ENCODE measurements at places on chromosomes 2 and 18.

- DNase-seq = no peak
Measured at GRCh38 chr18:40558706-40559392, 1396.2 kb upstream of the PIK3C3 start.

- DNase-seq = no peak
Measured at GRCh38 chr2:233240897-233241296, 10.6 kb upstream of the ATG16L1 start.

DNA sequence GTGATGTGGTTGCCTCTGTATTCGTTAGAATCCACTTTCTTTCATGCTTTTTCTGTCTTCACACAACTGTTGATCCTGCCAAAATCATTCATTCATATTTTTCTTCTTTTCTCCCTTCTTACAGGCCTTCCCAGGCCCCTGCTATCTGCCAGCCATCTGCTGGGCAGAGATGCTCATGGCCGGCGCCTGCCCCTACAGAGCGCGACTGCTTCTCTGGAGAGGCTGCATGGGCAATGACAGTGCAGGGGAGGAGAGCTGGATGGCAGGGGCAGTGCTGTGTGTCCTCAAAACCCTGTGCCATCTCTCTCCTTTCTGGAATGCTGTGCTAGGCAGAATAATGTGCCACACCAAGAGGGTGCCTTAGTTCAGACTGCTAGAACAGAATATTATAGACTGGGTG lies 125.2 kb downstream of the INHBB start:
- no peak for DNase-seq

GRCh38 chr2:137231628-137232027 lies 466.3 kb downstream of the THSD7B start:
- no peak for DNase-seq

DNA sequence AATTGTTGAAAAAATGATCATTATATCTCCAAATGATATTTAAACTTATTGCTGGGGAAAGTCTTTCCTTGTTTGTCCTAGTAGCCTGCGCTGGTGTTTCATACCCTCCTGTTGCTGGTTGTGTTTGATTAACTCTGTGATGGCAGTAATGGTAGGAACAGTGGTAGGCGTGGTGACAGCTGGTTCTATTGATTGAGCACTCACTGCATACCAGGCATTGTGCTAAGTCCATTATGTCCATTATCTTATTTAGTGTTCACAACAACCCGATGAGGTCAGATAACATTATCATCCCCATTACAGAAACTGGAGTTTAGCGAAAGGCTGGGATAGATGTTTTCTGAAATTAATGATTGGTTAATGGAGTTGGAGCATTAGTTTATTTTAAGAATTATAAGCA lies 77.8 kb upstream of the STON1 start:
- no peak for DNase-seq

GRCh38 chr2:13578547-13578946 lies 861.8 kb downstream of the TRIB2 start:
- DNase-seq = no peak

DNA sequence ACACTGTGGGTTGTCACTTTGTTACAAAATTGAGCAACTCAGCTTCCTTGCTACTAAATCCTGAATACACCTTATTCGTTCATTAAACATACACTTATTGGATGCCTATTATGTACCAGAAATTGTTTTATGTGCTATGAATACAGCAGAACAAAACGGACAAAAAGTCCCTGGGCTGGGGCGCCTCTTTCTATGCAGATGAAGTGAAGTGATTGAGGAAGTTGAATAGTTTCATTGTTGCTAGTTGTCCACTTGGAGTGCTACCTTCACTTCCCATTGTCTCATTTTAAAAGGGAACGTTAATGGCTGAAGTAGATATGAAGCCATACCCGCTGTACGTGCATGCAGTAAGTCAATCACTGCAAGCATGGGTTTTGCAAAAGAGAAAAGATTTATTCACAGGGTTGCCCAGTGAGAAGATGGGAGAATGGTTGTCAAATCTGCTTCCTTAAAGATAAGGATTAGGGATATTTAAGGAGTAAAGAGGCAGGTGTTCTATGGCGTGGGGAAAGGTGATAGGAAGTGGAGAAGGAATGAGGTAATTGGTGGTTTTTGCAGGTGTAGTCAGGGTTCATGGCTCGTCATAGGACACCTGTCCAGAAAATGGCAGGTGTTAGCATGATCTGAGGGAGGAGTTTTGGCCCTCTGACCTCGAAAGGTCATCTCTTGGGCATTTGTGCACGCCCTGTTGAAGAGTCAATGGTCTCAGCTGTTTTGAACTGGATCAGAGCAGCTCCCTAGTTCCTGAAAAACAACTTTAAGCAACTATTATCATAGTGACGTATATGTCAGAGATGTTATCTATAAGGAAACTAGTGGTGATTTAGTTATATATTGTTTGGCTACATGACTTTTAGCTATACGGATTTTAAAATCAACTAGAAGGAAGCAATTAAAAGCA lies 23.5 kb downstream of the TRPM8 start:
- DNase-seq = no peak

GRCh38 chr2:159996792-159997546 lies 65.4 kb downstream of the PLA2R1 start:
- no peak for DNase-seq

GRCh38 chr2:150555611-150556356 lies 68.3 kb upstream of the RND3 start:
- DNase-seq = no peak

DNA sequence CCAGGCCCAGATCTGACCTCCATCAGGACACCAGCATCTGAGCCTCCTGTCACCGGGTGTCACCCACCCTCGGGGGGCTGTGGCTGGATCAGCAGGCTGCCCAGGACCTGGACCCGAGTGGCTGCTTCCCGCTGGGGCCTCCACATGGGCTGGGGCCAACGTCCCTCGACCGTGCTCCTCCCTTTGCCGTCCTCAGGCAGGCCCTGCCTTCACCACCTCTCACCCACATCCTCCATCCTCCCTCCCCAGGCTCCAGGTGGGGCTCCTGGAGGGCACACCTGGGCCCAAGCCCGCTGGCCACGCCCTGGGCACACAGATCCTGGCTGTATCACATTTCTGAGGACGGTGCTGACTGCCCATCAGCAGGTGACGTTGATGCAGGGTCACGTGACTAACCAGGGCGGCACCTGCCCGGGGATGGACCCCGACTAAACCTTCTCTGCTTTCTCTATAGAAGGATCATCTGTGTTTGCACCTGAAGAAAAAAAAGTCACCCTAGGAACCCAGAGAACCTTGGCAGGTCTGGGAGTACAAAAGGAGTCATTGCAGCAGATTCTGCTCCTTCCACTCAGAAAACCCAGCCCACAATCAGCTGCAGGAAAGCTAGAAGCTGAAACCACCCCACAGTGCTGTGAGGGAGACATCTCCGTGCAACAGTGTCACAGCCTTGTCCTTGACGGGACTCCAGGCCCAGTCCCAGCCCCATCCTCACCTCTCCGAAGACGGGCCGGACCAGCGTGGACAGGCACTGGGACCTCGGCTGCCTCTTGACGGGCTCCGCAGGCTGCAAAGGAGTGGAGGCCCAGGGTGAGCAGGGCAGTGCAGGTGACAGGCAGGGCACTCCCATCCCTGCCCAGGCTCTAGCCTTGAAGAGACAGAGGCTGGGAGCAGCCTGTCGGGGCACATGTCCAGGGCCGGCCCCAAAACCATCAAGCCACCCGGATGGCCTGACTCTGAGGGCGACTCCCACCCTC lies 11.2 kb downstream of the STK25 start:
- no peak for DNase-seq

- DNase-seq = no peak
Measured at GRCh38 chr18:26206488-26206887, 19.8 kb upstream of the TAF4B start.

- DNase-seq = no peak
Measured at GRCh38 chr2:108226564-108226963, 13.2 kb upstream of the SULT1C3 start.

GRCh38 chr2:52698408-52698807 lies 1069.2 kb upstream of the CHAC2 start:
- DNase-seq = no peak

GRCh38 chr18:6923220-6923619 lies 193.7 kb downstream of the ARHGAP28 start:
- no peak for DNase-seq

- no peak for DNase-seq
Measured at GRCh38 chr2:221513232-221513631, 58.9 kb downstream of the EPHA4 start.

GRCh38 chr2:215670396-215670795 lies 234.5 kb upstream of the FN1 start:
- DNase-seq = no peak

DNA sequence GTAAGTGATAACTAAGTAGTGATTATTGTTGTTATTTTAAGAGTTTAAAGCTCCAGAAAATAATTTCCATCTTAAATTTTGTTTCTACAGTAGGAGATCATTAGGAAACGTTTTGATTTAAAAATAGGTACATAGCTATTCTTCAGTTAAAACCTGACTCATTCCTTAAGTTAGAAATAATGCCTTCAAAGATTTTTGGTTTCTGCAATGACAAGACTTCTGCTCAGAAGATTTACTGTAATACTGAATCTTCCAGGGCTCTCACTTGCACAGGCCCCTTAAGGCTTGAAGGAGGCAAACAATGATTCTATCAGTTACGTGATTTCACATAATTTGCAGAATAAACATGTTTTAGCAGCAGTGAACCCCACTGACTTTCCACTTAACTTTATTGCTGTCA lies 333.7 kb downstream of the RAD51AP2 start:
- no peak for DNase-seq

DNA sequence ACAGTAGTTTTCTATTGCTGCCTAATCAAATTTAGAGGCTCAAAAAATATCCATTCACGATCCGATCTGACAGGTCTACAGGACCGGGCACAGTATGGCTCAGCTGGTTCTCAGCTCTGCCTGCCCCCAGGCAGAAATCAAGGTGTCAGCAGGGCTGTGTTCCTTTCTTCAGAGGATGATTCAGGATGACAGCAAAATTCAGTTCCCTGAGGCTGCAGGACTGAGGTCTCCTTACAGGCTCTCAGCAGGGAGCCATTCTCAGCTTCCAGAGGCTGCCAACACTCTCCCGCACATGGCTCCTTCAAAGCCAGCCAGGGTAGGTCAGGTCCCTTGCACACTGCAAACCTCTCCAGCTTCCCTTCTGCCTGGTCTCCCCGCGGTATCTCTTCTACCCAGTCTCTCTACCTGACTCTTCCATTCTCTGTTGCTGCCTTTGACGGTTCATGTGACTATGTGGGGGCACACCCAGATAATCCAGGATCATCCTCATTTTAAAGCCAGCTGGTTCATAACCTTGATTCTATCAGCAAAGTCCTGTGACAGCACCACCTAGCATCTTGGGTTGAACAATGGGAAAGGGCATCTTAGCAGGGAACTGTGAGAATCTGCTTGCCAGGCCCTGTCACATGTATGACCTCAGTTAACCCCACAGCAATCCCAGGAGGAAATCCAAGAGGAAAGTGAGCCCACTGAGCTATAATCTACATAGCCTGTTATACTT lies 50.4 kb downstream of the UXS1 start:
- no peak for DNase-seq

- no peak for DNase-seq
Measured at GRCh38 chr2:170218456-170218855, 40.5 kb downstream of the MYO3B start.

DNA sequence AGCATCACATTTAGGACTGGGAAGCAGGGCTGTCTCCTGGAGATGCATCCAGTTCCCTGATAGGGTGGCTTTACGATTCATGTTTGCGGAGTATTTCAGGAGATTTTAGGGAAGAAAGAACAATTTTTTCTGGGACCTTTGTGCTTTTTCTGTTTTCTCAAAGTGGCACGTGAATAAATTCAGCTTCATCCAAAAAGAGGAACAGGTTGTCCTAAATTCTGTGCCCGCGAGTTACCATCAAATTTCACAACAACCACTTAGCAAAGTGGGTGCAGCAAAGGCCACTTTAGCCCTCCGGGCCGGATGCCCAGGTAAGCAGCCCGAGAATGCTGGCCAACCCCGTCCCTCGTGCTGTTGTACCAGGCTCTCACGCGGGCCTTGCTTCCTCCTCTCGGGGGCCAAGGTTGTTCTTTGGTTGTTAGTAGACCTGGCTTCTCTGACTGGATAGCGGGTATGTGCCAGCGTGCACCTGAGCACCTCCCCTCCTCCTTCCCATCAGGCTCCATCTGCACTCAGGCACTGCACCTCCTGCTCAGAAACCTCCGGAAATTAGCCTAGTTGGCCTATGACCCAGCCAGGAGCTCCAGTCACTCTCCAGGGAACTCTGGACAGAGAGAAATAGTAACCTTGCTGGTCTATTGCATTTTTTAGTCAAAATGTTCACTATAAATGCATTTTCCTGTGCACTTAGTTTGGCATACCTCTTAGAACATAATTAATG lies 83.0 kb downstream of the CMPK2 start:
- peak; percentile 28 for DNase-seq

GRCh38 chr18:69981948-69982347 lies 34.3 kb upstream of the CD226 start:
- no peak for DNase-seq

- no peak for DNase-seq
Measured at GRCh38 chr2:224217962-224218347, 178.9 kb upstream of the SERPINE2 start.

DNA sequence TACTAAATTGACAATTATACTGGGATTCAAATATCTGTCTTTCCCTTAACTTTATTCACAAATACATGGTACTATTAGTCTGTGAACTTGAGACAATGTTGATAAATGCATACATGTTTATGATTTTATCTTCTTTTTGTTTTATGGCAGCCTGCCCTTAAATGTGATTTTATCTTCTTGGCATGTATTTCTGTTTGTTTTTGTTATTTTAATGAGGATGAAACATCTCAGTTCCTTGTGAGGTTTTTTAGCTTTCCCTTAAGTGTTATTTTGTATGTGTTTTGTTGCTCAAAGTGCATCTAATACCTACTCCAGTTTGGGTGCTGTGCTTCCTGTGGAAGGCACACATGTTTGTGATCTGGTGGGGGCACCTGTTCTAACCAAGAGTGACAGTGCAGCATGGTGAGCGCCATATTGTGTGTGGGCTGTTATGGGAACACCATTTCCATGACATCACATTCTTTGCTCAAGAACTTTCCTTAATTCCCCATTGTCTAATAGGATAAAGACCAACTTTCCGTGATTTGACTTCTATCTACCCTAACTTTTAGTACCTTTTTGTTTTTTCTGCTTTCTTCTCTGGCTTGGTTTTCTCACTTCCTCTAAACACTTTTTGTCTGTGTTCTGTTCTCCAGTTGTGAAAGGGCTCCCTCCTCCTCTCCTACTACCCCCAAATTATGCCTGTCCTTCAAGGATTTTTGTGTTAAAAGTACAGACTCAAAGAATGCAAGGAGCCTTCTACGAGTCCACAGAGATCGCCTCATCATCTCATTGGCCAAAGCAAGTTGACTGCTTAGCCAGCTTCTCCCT lies 162.1 kb upstream of the TTC39C start:
- DNase-seq = no peak

DNA sequence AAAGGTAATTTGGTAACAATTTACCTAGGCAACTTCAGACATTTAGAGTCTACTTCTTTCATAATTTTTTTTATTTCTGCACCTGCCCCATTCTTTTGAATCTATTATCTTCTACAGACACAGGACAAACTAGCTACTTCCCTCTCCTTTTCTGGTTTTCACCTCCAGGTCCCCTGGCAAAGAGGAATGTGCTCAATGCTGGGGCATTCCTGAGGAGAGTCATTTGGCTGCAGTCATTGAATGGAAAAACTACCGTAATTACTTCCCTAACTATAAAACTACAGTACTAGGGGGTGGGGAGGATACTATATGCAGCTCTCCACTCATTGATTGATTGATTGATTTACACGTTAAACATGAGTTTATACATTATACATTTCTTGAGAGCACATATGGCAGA lies 11.2 kb upstream of the ARHGAP28 start:
- DNase-seq = no peak

All from suppressor macrophage treated with lipopolysaccharide for 1 hour (primary cell).